Ovary (tissue), 10 donors: ENCODE measurements at places on chromosomes 16 and 17.

GRCh38 chr17:42026857-42027589 lies 7.1 kb downstream of the NKIRAS2 start:
- DNase-seq, result peak; percentile 31

DNA sequence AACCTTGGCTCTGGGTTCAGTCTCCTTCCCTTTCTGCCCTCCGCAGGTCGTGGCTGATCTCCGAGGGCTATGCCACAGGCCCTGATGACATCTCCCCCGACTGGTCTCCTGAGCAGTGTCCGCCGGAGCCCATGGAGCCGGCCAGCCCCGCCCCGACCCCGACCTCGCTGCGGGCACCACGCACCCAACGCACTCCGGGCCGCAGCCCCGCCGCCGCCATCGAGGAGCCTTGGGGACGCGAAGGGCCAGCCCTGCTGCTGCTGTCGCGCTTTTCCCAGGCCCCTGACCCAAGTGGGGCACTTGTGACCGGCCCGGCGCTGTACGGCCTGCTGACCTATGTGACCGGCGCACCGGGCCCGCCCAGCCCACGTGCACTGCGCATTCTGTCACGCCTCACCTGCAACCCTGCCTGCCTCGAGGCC lies 5.1 kb downstream of the ARMC5 start:
- DNase-seq, result no peak

- no peak for DNase-seq
These were observed 59.4 kb downstream of the RTN4RL1 start for GRCh38 chr17:1965556-1966273.

DNA sequence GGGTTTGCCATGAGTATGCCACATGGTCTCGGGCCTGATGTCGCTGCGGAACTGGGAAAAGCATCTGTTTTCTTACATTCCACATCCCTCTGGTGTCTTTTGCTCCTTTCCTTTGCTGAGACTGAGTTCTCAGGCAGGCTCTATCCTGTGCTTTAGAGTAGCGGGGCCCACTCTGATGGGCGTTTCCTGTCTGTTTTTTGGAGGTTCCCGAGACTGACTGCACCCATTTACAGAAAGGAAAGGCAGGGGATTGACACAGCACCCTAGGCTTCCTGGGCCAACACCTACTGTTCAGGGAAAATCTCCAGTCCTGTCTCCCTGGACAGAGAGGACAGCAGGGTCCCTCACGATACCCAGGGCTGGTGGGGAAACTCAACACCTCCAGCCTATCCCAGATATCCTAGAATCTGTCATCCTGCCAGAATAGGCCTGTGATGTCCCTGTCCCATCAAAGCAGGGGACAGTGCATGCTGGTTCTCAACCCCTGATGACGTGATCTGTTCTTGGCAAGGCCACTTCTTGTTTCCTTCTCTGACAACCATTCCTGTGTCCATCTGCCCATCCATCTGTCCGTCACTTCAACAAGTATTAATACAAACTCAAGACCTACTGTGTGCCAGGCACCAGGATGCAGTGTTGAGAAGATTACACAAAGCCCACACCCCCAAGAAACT lies 42.2 kb downstream of the ACTG1 start:
- DNase-seq, result no peak

DNA sequence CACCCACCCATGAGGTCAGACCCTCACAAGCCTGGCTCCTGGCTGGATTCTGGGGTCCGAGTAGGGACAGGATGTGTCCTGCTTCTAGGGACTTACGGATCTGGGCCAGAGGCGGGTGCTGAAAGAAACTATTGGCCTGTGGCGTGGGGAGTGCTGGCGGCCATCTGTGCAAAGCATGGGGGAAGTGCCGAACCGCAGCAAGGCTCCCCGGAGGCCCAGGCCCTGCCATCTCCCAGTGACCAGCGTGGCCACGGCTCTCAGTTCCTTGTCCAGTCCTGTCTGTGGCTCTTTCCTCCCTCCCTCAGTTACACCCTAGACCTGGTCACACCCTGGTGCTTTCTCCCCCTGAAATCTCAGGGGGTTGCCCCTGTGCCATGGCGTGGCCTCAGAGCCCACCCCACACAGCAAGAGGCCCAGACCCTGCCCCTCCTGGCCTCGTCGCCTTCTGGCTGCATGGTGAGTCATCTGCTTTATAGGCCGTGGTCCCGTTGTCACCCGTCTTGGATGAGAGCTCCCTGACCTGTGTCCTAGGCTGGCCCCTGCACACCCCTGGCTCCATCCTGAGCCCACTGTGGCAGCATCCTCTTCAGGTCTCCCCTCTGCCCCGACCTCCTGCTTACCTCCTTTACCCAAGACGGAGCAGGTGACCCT lies 54.5 kb downstream of the PRMT7 start:
- no peak for DNase-seq

GRCh38 chr16:67435758-67436164 lies 4.8 kb downstream of the HSD11B2 start:
- no peak for DNase-seq

GRCh38 chr16:12526515-12526914 lies 277.2 kb downstream of the CPPED1 start:
- no peak for DNase-seq

DNA sequence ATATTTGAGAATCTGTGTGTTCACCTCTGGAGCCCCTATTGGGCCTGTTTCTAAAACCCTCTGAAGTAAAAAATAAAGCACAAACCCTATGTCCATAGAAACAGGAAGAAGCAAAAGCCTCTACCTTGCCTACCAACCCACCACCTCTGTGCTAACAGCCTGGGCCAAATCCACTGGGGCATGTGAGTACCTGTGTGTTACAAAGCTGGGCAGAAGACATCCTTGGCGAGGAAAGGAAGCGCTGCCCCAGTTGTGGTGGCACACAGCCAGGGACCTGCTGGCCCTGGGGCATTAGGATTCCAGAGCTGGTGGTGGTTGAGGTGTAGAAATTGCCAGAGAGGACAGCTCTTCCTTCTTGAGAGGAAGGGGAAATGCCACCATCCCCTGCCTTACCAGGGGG lies 30.0 kb downstream of the MYO18A start:
- DNase-seq, result no peak

DNA sequence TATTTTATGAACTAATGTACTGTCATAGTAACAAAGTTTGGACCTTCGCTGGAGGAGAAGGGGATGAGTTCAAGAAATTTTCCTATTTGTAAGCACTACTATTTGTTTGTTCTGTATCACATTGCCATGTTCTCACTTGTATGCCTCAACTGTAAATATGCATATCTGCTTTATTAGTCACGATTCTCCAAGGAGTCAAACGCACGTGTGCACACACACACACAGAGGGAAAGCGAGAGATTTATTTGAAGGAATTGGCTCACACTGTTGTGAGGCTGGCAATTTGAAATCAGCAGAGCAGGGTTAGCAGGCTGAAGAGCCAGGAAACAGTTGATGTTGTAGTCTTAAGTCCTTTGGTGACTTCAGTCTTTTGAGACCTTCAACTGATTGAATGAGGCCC lies 24.9 kb upstream of the MYH2 start:
- DNase-seq, result no peak

DNA sequence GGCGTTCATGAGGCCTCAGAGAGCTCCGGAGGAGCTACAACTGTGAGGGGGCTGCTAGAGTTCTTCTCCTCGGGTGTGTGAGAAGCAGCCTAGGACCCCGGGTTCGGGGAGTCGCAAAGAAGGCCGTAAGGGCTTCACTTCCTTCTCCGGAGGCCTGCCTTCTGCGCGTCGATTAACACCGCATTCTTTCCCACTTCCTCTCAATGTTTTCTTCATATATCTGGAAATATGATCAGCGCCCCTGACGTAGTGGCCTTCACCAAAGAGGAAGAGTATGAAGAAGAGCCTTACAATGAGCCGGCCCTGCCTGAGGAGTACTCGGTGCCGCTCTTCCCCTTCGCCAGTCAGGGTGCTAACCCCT lies 449 bp downstream of the SMCR8 start:
- no peak for DNase-seq

DNA sequence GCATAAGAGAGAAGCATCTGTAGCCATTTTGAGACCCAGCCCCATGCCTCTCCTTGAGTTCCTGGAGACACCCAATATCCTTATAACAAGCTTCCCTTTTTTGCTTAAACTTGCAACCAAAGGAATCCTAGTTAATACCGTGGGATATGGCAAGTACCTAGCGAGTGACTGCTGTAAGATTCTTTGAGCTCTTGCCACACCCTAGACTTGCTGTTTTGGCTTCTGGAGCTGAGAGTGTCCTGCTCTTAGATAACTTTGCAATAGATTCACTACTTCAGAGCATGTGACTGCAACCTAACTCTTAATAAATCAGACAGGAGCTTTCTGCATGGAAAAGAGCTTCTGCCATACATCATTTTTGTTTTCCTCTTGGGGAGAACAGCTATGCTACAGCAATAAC lies 58.3 kb downstream of the AKAP1 start:
- no peak for DNase-seq

- DNase-seq, result no peak
These were observed 253.8 kb upstream of the CDH11 start for GRCh38 chr16:65375651-65376050.

- no peak for DNase-seq
These were observed 1.5 kb upstream of the PSMD3 start for GRCh38 chr17:39979016-39979670.

DNA sequence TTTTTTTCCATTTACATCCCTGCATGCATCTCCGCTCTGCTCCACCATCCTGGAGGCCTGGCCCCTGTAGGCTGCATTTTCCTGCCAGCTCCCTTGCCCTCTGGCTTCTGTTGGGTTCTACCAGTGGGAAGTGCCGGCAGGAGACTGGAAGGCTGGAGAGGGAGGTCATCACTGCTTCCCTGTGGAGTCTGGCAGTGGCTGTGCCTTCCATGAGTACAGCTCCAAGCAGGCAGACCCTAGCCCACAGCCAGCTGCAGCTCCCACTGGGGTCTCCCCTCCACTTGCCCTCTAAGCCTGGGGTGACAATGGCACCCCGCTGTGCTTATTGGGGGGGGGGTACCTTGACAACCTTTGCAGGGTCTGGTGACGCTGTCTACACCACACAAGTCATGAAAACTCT lies 37.3 kb downstream of the MMP15 start:
- DNase-seq, result no peak

- DNase-seq, result no peak
These were observed 7.3 kb upstream of the CMTM3 start for GRCh38 chr16:66596986-66597848.

DNA sequence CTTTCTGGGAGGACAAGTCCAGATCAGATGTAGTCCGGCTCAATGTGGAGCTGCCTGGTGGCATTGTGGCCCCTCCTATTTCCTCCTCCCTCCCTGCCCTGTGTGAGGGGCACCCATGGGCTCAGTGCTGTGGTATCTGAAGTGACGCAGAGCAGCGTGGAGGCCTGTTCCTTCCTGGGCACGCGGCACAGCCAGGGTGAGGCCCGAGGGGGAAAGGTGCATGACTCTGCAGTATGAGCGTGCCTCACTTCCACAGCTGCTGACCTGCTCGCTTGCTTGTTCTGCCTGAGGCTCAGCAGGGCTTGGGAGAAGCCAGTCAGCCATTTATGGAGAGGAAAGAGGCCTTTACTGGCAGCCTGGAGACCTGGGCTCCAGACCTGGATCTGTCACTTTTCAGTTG lies 11.7 kb downstream of the TMEM238L start:
- no peak for DNase-seq
